H54 (cell line): ENCODE measurements at places on chromosomes 6 and 20.

DNA sequence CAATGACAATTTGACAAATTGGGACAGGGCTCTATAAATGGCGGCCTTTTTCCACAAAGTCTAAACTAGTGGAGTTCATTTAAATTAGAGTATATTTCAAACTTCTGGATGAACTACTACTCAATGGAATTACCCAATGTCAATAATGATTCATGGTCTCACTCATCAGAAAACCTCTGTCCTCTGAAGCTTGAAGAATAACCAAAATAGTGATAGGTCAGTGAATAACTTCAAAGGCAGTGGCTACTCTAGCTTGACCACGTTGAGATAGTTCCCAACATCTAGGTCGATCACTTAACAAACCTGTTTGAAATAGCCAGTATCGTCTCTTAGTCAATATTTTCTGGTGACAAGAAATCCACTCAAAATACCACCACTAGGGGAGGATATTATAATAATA lies 197.6 kb downstream of the HDGFL1 start:
- DNase-seq, result no peak

DNA sequence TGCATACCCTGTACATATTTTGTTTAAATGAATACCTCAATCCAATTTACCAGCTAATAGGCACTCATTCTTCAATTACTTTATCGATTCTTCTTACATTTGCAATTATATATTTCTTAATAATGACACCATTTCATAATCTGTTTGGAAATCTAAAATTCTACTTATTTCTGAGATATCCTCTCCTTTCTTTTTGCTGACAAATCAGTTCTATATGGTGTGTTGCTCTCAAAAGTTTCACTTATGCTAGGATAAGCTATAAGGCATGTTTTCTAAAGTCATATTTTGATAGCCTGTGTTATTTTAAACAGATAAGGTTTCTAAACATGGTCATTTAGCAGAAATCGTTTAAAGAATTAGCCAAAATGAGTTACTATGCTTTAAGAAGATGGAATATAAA lies 140.6 kb upstream of the GJE1 start:
- no peak for DNase-seq

DNA sequence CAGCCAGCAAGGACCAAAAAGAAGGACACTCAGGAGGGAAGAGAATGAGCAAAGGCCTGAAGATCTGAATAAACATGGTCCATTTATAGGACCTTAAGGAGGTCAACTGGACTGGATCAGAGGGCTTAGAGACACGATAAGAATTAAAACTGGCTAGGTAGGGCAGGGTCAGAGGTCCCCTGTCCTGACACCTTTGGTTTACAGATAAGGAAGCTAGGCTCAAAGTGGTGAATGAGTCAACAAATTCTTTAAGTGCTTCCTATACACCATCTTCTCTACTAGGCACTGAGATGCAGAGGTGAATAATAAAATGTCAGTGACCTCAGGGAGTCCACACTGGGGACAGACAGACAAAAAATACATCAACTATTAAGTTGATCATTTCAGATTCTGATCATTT lies 70.3 kb downstream of the HIVEP2 start:
- no peak for DNase-seq

- no peak for DNase-seq
These were observed 17.9 kb upstream of the SLC22A1 start for GRCh38 chr6:160103825-160104100.
